IPS DF 6.9 (cell line): ENCODE measurements at places on chromosomes 2 and 18.

- no peaks in the 10 kb centered on the region for H3K27me3 ChIP-seq
- no peak overlapping the region for H3K4me3 ChIP-seq
- H3K27ac ChIP-seq: no peak overlapping the region
- no peaks in the 10 kb centered on the region for H3K36me3 ChIP-seq
- no peak for DNase-seq
Observed at GRCh38 chr18:13335903-13336302, 117.3 kb downstream of the LDLRAD4 start.

- H3K4me3 ChIP-seq: no peak overlapping the region
- H3K4me1 ChIP-seq: no peaks in the 10 kb centered on the region
- no peaks in the 10 kb centered on the region for H3K36me3 ChIP-seq
- no peaks in the 10 kb centered on the region for H3K27me3 ChIP-seq
Observed at GRCh38 chr2:148161909-148162435, 141.1 kb downstream of the MBD5 start.

GRCh38 chr2:88170472-88170892 is 336 bp downstream of the THNSL2 start:
- DNase-seq: no peak
- H3K36me3 ChIP-seq: no peaks in the 10 kb centered on the region; the same call in 1 of the 2 replicates
- no peaks in the 10 kb centered on the region for H3K4me1 ChIP-seq
- no peak overlapping the region for H3K27ac ChIP-seq
- H3K4me3 ChIP-seq: peak overlapping the region; percentile 66
- 0 out of 2 replicates have a peak, but pooled peaks cover 1% of the 10 kb centered on the region for H3K27me3 ChIP-seq

GRCh38 chr2:231317579-231317978 is 77.9 kb upstream of the B3GNT7 start:
- no peak overlapping the region for H3K27ac ChIP-seq
- no peaks in the 10 kb centered on the region for H3K36me3 ChIP-seq
- no peak for DNase-seq

GRCh38 chr2:158723181-158723838 is 71.8 kb upstream of the DAPL1 start:
- no peaks in the 10 kb centered on the region for H3K27me3 ChIP-seq
- no peak overlapping the region for H3K27ac ChIP-seq
- no peak for DNase-seq
- no peak overlapping the region for H3K4me3 ChIP-seq
- H3K36me3 ChIP-seq: no peaks in the 10 kb centered on the region

DNA sequence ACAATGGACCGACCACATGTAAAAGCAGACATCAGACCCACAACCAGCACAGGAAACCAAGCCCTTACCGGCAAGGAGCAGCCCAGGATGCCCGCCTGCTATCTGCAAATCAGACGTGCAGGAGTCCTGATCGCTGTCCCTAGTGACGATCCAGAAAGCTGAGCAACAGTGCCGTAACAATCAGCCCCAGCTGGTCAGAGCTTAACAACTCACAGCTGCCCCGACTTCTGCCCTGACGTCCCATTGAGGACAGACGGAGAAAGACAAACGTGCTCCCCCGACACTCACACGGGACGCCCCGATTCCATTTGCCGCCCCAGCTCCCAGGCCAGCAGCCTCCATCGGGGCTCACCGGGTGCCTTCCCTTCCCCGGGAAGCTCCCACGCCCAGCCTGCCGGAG is 39.8 kb upstream of the PXDN start:
- H3K4me3 ChIP-seq: no peak overlapping the region
- H3K36me3 ChIP-seq: no peaks in the 10 kb centered on the region
- no peak for DNase-seq

DNA sequence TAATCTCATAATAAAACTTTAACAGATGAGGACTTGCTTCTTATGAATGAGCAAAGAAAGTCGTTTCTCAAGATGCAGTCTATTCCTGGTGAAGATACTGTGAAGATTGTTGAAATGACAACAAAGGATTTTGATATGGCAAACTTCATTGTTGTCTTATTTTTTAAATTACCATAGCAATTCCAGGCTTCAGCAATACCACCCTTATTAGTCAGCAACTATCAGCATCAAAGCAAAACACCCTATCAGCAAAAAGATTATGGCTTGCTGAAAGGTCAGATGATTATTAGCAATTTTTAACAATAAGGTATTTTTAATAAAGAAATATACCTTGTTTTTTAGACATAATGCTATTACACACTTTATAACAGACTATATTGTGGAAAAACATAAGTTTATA is 88.3 kb downstream of the COL5A2 start:
- no peak overlapping the region for H3K27ac ChIP-seq
- no peaks in the 10 kb centered on the region for H3K27me3 ChIP-seq
- DNase-seq: no peak
- no peaks in the 10 kb centered on the region; the same call in 1 of the 2 replicates for H3K4me1 ChIP-seq

- DNase-seq: no peak
- 0 out of 2 replicates have a peak, but pooled peaks cover 4% of the 10 kb centered on the region for H3K4me1 ChIP-seq
- 0 out of 2 replicates have a peak, but pooled peaks cover 4% of the 10 kb centered on the region for H3K36me3 ChIP-seq
- H3K27ac ChIP-seq: no peak overlapping the region
Observed at GRCh38 chr2:200405599-200406298, 99.3 kb downstream of the SPATS2L start.
